Stimulated activated CD8-positive, alpha-beta memory T cell treated with anti-CD3 and anti-CD28 coated beads, Interleukin-4, amount 100 ng/mL, for 1 hour (primary cell): ENCODE measurements at places on chromosomes 4 and X.

DNA sequence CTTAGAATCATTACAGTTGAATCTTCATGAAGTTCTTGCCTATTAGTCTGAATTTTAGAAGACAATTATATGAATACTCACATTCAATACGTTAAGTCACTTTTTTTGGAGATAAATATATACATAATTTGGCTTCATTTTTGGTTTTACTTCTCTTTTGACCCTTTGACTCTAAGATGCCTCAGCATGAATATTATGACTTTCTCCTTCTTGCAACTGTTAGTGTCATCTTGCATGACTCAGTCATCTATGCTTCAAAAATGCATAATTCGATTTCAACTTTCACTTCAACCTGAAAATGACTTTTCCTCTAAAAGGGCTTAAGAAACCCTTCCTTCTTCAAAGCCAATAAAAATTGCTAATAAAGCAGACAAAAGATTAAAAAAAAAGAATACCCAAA is 1427.5 kb downstream of the ADGRL3 start:
- DNase-seq: no peak

- no peak for DNase-seq
Measured at GRCh38 chr4:140829825-140830224, 73.6 kb upstream of the TBC1D9 start.

- no peak for DNase-seq
Measured at GRCh38 chr4:4432341-4433125, 45.6 kb downstream of the NSG1 start.

DNA sequence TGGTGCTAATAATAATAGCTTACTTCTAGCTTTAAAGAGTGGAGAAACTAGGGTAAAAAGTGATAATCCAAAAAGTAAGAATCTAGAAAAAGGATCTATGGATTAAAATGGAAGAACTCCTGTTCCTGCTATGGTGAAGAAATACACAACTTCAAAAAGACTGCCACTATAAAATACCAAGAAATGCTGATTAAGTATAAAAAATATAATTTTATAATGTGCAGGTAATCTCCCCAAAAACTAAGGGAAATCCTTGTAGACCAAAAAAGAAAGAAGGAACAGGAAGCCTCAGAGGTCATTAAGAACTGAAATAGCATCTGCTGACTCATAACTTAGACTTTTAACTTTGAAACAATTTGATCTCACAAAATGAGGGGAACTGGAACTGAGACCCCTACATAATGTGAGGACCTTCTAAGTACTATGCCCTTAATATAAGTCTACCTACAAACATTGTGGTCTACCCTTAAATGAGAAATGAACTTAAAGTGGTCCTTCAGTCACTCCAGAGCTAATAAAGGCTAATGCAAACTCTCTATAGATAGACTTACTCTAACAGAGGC is 50.6 kb upstream of the SRPX start:
- no peak for DNase-seq

GRCh38 chr4:181949704-181950312 is 293.4 kb upstream of the TENM3 start:
- no peak for DNase-seq

DNA sequence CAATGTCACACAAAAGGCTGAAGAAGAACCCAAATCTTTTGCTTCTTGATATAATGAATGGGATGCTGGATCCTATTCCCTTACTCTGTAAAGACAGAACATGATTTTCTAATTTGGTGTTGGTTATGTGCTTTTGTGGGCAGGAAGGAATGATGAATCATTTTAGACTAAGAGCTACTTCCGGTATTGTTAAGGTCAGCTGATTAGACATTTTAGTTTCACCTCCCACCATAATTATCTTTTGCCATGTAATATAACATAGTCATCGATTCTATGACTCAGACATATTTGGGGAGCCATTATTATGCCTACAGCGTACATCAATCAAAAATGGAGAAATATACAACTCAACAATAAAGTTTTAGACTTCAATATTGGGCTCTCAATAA is 265.3 kb downstream of the ZNF674 start:
- DNase-seq: no peak

DNA sequence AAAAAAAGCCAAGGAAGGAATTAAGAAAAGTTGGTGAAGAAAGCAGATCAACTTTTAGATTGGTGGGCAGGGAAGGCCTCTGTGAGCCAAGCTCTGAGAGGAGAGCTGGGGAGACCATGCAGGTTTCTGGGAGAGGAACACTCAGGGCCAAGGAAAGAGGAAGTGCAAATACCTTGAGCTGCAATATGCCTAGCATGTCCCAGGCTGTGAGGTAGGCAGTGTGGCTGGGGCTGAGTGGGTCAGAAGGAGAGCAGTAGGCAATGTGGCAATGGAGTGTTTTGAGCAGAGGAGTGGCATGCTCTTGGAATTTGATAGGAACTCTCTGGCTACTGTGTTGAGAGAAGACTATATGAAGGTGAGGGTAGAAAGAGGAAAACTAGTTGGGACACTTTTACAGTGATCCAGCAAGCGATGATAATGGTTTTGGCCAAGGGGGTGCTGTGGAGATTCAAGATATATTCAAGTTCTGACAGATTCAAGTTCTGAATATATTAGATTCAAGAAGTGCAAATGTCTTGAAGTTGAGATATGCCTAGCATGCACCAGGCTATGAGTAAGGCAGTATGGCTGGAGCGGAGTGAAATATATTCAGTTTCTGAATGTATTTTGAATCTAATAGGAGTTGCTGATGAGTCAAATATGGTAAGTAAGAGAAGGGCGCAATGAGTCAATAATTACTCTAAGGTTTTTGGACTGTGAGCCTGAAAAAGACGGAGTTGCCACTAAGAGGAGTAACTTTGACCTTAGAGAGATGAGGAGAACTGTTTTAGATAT is 172.5 kb downstream of the CAMK2D start:
- DNase-seq: no peak

DNA sequence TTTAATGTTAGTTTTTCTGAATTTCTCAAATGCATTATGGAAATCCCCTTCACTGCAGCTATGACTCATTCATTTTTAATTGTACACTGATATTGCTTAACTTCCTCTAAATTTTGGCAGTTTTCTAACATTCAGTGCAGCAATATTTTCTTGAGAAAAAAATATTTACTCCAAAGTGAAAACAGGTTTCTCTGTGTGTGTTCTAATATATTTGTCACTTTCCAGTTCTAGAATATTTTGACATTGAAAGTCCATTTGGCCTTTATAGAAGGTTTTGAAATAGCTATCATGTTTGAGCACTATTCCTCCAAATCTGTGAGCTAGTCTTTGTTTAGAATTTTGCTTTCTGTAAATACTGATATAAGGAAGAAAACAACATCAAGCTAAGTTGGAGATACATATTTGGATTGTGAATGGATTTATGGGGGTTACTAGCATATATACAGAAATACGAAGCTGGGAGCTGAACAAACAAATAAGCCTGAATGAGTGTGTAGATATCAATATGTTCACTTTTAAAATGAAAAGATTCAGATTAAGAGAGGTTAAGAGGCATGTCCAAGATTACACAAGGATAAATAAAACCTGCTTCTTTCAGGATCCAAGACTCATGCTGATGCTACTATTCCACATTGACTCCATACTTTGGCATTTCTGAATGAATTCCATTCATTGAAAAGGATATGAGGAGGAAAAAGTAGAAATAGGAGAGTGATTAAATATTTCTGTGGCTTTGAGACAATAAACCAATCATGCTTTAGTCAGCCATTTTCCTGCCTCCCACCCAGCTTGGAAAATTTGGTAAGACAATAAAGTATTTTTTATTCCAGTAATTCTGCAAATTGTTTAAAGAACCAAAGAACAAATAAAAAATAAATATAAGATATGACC is 57.3 kb upstream of the SLIT2 start:
- DNase-seq: no peak

- DNase-seq: no peak
Measured at GRCh38 chr4:155383541-155383940, 6.8 kb upstream of the MAP9 start.

DNA sequence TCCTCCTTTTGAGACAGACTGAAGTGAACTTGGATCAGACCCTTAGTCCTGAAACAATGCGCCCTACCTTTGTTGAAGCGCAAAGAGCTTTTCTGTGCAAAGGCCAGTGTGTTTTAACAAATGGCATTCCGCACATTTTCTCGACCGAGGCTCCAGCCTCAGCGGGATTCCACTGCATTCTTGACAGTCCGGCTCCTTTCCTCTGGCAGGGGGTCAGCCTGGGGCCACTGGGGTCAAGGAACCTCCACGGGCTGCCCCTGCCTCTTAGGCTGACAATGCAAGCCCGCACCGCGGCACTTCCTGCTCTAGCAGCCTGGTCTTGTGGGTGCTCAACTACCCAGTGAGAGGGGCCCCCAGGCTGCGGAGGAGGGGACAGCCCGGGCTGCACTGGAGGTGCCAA is 47.2 kb upstream of the TFDP3 start:
- no peak for DNase-seq

DNA sequence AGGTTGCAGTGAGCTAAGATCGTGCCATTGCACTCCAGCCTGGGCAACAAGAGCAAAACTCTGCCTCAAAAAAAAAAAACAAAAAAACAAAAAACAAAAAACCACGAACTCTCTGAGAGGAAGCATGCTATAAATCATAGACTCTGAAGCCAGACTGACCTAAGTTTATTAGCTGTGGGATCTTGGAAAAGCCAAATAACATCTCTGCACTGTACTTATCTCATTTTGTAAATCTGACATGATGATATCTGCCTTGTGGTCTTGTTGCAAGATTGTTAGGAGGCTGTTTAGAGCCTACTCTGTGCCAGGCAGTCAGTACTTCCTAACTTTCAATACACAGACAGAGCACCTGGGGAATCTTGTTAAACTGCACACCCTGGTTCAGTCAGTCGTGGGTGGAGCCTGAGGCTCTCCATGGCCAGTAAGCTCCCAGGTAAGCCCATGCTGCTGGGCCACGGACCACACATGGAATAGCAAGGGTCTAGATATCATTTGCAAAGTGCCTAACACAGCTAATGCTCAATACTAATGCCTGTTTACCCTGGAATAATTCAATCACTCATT is 107.6 kb upstream of the SMIM10 start:
- DNase-seq: no peak

GRCh38 chrX:2224161-2224560 is 276.6 kb downstream of the DHRSX start:
- no peak for DNase-seq

GRCh38 chr4:93384241-93384640 is 444.3 kb upstream of the ATOH1 start:
- no peak for DNase-seq

GRCh38 chrX:153635788-153636668 is 11.0 kb upstream of the DUSP9 start:
- no peak for DNase-seq

GRCh38 chr4:127936974-127937373 is 28.0 kb downstream of the MFSD8 start:
- no peak for DNase-seq

DNA sequence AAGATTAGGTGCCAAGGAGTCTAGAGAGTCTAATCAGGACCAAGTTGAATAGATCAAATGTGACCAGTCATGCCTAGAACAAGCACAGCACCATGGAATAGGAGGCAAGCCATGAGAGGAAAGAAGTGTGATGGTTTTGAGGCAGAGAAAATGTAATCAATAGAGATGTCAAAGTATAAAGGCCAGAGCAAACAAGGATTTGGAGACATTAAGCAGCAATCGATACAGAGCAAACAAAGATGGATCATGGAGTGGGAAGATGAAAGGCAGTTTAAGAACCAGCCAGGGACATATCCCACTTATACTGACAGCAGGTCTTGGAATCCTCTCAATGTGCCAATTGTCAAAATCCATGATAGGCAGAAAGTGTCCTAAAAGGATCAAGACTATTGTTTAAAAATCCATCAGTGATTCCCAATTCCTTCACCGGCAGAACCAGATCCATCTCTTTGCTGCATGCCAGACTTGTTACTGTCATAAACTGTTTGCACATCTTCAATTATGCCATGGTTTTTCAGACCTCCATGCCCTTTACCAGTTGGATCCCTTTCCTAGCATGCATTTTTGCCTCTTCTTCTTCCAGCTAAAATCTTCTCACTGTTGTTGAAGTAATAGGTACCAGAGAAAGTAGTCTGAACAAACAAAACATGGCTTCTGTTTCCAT is 520.7 kb upstream of the ARX start:
- no peak for DNase-seq

- no peak for DNase-seq
Measured at GRCh38 chr4:55670695-55671094, 34.6 kb upstream of the NMU start.

DNA sequence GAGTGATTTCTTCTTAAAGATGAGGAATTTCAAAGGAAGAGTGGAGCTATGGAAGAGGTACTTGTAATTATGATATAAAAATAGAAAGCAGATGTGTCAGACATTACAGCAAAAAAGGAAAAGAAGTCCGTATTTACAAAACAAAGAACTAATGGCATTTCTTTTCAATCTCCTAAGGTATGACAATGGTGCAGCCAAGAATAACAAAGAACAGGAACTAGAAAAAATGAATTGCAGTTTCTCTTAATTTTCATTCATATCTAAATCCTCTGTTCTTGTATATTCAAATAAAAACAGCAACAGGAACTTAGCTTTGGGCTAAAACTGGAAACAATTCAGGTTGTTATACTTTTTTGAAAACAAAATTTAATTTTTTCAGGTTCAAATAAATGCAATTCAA is 105.1 kb downstream of the SPRY1 start:
- DNase-seq: no peak

DNA sequence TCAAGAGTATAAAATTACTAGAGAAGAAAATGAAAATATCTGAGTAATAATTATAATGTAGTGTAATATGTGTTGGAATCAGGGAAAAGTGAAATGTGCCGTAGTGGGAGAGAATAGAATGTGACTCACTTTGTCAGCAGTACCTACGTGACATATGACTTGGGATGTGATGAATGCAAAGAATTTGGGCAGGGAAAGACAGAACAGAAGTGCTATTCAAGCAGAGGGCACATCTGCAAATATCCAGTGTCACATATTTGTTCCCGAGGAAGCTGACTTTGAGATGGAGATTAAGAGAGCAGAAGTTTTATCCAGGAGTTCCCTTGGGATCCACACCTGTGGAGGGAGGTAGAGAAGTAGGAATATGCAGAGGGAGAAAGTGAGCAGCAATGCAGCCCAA is 69.3 kb upstream of the HS3ST1 start:
- no peak for DNase-seq

DNA sequence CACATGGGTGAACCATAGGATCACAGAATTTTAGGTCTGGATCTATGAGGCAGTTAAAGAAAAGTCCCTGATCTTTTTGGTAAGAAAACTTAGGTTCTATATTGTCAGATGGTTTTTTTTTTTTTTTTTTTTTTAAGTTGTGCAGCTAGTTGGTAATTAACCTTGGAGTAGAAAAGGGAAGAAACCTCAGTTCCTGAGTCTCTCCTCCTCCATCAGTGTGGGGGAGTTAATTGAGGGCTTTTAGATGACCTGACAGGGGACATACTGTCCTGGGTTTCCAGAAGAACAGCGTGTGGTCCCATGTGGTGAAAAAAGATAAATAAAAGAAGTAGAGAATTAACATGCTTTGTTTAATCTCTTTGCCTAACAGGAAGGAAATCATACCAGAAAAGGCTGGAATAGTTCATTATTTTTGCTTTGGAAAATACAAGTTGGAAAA is 123.7 kb downstream of the ARHGAP10 start:
- DNase-seq: no peak

GRCh38 chrX:110805303-110805702 is 9.7 kb upstream of the CHRDL1 start:
- DNase-seq: no peak
